Fibroblast of the conjunctiva (primary cell): ENCODE measurements at places on chromosomes 1 and 21.

- DNase-seq = no peak
These were observed 215.9 kb upstream of the L1TD1 start for GRCh38 chr1:61978796-61979195.

DNA sequence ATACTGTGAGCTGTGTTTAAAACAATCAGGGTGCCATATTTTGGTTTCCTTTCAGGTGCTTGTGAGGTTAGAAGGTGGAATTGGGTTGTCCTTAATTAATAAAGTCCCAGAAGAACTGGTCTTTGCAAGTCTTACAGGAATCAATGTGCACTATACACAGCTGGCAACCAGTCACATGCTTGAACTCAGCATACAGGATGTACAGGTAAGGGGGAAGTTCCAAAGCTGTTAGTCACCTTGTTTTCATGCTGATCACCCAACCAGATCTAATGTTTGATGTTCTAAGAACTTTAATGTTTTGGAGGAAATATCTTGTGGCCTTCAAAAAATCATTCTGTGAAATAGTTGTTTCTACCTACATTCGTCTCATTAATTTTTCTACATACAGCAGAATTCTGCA, 156.3 kb downstream of the VPS13D start:
- no peak for DNase-seq

DNA sequence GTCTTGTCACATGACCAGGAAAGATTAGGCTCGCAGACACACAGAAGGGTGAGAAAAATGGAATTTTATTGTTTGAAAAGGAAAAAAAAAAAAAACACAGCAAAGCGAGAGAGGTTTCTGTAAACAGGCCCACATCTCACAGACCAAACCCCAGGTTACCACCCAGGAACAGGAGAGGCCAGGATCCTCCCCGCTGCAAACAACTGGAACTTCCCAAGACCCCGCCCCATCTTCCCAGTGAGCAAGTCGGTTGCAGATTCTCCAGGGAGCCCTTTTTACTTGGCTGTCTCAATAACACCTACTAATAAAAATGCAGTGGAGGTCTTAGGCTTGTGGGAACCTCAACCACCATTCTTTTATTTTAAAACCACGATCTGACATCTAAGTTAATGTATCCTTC, 84.7 kb upstream of the ETS2 start:
- DNase-seq = no peak

GRCh38 chr1:117673405-117673804, 67.6 kb downstream of the TENT5C start:
- no peak for DNase-seq

DNA sequence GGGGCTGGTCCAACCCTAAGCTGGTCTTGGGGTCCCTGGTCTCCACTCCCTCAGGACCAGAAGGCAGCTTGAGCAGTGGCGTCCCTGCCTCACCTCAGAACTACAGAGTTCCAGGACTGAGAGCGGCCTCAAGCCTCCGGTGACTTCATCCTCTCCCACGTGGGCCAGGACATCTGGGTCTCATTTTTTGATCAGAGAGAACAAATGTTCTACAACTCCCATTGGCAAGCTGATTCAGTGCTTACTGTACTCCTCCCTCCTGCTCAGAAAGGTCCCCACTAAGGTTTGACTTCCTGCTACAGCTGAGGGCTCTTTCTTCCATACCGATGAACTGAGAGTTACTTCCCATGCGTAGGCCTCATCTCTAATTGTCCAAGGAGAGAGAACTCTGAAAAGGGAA, 78.5 kb downstream of the PLXNA2 start:
- DNase-seq = peak; percentile 76

DNA sequence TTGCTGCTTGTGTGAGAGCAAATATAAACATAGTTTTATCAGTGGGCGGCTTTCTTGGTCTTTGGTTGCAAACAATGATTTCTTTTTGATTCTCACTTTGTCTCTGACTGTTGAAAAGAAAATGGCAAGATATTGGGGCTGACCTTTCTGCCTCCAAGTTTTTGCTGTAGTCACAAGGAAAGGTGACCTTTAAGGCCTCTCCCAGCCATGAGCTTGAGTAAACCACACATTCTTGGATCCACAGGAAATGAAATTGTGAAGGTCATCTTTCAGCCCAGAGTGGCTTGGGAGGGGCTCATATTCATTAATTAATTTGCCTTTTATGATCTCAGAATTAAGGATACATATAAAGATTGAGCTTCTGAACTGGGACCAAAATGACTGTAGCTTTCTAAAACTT, 241.6 kb downstream of the BACH1 start:
- no peak for DNase-seq

GRCh38 chr1:182069028-182069466, 7.5 kb upstream of the ZNF648 start:
- no peak for DNase-seq

DNA sequence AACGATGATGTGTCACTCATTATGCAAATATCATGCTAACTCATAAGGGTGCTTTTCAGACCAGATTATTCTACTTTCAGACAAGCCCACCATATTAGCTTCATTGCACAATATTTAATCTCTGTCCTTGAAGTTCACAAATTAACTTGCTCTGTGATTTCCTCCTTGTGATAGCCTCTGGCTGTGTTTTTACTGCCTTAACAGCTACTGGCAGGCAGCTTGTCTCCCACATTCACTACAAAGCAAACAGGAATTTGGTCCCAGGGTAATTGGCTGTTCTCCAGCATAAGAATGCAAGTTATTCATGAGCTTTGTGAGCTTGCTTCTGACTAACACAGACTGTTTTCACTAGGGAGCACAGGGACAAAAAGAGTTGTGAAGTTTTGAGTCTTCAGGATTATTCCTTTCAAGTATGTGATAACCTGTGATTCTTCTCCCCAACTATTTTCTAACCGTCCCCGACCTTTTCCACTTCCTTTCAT, 87.9 kb upstream of the HMCN1 start:
- peak; percentile 91 for DNase-seq

DNA sequence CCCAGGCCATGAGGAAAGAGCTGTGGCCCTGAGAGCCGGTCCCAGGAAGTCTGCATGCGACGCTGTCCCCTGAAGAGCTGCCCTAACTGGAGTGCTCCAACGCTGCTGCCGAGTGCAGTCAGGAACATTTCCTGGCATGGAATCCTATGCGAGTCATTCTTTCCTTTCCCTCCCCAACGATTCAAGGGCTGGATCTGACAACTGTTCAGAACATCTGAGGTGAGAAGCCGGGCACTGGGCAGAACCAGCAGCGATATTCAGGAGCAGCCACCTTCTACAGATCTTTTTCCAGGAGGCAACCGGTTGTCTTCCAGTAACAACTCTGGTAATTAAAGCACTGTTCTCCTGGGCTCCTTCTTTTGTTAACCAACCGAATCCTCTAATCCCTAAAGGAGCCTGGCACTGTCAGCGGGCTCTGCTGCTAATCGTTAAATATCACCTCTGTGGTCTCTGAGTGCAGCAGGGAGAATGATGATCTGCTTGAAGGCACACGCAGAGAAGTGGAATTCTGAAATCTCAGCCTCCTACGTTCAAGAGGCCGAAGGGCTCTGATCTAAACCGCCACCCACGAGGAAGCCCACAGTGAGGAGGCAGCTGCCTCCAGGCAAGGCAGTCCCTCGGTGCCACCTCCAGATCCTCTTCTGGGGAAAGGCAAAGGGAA, 55.8 kb downstream of the SLC45A1 start:
- DNase-seq = peak; percentile 76

GRCh38 chr1:210132582-210132981, 100.0 kb upstream of the SERTAD4 start:
- peak; percentile 13 for DNase-seq

- no peak for DNase-seq
These were observed 1.8 kb upstream of the PTPN14 start for GRCh38 chr1:214553142-214553710.

DNA sequence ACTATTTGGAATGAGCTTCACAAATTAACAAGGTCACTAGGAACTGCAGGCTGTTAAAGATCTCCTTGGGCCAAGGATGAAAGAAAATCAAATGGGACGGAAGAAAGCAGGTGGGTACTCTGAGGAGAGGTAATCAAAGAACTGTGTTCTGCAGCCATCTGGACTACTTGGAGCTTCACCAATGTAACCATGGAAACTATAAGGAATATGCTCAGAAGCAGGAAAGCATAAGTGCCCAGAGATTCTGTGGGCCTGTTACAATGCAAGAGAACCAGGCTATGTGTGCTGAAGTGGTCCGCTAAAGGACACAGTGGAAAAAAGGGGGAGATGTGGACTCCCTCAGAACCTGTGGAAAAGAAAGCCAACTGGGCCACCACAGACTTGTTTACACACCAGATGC, 238.5 kb downstream of the PTGER3 start:
- DNase-seq = no peak

GRCh38 chr1:20878799-20879198, 91.7 kb upstream of the HP1BP3 start:
- DNase-seq = no peak

DNA sequence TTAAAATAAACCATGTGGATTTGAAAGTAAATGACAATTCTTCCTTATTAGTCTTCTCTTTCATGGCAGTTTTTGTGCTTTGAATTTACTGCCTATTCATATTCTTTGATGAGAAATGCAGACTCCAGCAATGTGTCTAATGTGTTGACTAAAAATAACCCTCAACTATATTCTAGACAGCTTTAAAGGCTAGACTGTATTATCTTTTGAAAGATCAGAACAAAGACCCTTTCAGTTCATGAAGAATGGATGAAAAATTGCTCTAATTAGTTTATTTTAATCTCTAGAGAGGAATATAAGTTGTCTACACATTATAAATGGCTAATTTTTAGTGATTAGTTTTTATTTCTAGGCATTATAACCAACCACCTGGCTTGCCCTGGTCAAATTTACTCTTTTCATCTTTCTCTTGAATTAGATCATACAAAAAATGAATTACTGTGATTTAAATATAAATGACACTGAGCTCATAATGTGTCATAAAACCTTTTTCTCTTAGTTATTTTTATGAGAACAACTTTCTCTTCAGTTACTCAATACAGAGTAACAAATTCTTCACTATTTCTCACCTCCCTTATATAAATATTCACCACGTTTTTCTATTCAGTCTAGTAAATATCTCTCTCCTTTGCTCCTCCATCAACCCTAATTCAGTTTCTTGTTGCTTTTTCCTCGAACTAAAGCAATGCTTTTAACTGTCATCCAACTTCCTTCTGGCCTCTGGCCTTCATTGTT, 428.5 kb upstream of the TMPRSS15 start:
- DNase-seq = no peak

- DNase-seq = no peak
These were observed 52.6 kb upstream of the ETS2 start for GRCh38 chr21:38753114-38753513.

DNA sequence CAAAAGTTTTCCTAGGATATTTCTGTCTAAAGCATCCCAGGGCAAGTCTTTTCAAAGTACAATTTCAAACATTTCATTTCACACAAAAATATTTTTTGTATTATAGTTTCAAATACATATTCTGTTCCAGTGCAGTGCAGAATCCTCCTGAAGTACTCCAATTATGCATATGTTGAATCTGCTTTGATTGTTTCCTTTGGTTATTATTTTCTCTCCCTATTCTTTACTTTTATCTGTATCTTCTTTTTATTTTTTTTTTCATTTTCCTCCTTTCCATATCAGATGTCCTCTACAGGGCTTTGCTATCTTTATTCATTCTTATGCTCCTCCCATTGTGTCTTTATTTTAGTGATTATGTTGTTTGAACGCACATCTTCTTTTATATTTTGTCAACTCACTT, 274.8 kb downstream of the DPYD start:
- no peak for DNase-seq

GRCh38 chr1:53697721-53698383, 41.1 kb downstream of the GLIS1 start:
- no peak for DNase-seq
